Activated naive CD8-positive, alpha-beta T cell treated with anti-CD3 and anti-CD28 coated beads, Interleukin-2, amount 10 ng/mL, durations not matched to agents 7 days and 5 days (primary cell): ENCODE measurements at places on chromosomes 3 and 15. TPM values are rescaled to one million over a fixed set of nuclear protein-coding genes. Genes with fewer than 3 reads are reported as not detected.
A peak's percentile ranks its signal among the peaks of the same experiment; 100 is the strongest.

DNA sequence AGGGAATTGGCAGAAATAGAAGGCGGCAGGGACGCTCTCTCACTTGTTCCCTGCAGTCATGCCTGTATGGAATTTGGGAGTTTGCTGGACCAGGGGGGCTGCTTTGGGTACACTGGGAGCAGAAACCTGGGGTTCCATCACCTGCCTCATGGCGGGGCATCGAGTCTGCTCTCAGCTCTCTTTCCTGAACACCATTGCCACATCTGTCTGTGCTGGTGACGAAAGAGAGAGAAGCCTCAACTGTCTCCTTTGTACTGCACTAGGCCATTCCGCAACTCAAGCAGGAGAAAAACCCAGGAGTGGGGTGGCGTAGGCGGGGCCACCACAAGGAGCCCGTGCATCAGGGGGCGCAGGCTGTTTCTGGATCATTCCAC is 14.0 kb downstream of the TMEM158 start:
- DNase-seq, result no peak

- no peak for DNase-seq
These were observed 65.8 kb upstream of the ZNF148 start for GRCh38 chr3:125440970-125441369.

GPR27 gene
- 0.17 TPM for total RNA-seq

DNA sequence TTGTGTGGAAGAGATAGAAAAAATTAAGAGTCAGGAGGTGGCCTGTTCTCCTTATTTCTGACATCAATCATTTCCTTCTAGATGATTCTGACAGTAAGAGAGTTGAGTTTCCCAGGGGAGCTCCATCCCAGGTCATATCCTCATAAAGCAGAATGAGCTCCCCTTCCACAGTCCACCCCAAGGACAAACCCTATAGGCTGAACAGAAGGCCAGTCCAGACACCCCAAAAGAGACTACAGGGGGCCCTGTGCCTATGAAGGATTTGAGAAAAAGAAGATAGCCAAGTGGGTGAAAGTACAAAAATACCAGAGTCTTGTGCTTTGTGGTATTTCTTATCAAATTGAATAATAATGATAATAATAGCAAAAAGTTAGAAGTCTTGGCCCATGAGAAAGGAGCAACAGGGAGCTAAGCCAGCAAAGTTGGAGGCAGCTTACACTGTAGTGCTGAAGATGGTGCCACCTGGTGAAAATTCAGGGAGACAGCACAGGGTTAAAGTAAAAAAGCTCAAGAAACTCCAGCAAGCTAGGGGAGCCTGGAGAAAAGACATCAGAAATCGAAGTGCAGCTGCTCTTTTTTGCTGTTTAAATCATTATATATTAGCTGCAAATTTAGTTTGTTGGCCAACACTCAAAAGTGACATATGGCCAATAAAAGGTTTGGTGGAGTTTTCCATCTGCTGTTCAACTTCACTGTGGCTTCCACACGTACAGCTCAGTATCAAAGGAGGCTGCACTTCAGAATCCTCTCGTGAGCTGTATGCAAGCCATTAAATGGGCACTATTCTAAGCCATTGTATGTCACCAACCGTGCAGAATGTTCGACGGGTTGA is 35.8 kb upstream of the SLC24A5 start:
- DNase-seq, result no peak

DNA sequence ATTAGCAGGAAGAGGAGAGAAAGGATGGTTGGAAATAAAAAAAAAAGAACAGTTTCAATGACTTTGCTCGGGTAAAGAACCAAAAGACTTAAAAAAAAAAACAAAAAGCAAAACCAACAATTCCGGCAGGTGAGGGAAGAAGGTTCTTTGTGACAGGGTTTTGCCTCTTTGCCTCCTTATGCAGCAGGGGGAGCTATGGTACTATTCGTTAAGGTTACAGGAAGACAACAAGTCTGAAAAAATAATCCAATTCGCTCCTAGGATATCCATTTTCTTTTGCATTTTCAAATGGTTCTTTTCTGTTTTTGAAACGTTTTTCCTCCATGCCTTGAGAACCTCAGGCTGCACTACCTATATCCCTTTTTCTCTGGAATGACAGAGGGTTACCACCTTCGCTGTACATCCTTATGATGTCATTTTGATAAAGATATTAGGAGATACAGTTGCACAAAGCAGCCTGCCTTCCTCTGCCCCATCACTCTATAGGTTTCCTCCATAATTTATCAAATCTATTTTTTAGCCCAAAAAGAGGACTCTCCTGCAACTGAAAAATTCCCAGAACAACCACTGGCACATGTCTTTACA is 55.0 kb downstream of the CFAP20DC start:
- no peak for DNase-seq

RTP3 gene
- not detected for total RNA-seq

GRCh38 chr15:85788771-85789495 is 5.8 kb downstream of the KLHL25 start:
- DNase-seq, result no peak

KCNH8 gene
- not detected for total RNA-seq

CHRNA3 gene
- total RNA-seq, result not detected

MAN2C1 gene
- total RNA-seq, result 232 TPM

DNA sequence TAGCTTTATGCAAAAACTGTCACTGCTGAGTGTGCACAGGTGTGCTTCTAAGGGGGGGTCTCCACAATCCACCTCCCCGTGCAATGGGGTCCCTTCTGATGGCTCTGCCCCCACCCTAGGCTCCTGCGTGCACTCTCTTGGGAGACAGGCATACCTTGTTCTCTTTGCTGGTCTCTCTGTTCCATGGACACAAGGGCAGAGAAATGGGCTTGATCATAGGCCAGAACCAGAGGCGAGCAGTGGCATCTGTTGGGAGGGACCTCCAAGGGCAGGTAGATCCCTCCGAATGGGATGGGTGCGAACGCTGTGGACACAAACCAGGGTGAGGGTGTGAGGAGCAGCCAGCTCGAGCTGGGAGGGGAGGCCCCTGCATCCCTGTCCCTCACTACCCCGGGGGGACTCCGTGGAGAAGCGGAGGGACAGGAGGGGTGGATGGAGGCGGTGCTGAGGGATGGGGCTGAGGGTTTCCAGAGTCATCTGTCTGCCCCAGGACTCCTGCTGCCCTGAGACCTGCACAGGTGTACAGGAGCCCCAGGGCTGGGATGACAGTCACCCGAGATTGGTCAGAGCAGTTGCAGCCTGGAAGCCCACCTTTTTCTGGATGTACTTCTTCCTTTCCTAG is 175.0 kb downstream of the KLF13 start:
- DNase-seq, result no peak

PPP2R3A gene
- total RNA-seq, result 0.17 TPM

DNA sequence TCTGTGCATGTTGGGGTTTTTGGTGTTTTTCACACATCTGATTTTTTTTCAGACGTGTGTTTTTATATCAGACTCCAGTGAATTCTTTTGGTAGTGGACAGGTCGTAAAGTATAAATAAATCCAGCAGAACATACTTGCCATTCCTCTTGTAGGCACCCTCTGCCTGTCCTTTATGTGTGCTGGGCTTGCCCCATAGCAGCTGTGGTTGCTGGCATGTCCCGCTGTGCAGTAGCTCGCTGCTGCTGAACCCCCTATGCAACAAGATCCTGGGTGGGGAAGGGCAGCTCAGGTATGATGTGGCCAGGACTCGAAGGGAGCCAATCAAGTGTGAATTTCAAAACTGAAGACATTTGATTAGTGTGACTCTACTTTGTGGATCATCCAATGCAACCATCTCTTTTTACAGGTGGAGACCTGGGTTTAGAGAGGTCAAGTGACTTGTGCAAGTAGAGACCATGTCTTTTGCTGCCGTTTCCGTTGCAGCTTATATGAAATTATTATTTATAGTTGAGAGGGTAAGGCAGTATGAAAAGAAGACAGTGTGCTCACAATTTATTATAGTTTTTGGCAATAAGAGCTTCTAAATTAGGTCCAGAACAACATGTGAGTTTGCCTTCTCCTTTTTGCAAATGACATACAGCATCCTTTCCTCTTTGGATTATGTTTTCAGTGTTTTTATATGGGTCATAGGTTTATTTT is 350.8 kb upstream of the C2CD4B start:
- no peak for DNase-seq

- DNase-seq, result no peak
These were observed 2.5 kb upstream of the FHIT start for GRCh38 chr3:61253756-61254155.

DNA sequence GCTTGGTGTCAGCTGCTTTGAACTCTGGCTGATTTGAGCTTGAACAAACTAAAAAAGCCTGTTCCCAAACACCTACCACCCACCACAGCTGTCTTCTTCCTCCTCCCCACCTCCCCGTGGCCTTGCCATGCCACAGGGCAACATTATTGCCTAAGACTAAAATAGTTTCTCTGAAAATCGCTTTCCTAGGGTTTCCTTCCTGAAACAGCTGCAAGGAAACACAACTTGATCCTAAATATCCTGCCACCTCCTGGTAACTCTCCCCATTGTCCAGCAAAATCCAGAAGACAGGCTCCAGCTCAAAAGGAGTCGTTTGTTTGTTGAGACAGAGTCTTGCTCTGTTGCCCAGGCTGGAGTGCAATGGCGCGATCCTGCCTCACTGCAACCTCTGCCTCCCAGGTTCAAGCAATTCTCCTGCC is 193.9 kb upstream of the TPM1 start:
- no peak for DNase-seq

DNA sequence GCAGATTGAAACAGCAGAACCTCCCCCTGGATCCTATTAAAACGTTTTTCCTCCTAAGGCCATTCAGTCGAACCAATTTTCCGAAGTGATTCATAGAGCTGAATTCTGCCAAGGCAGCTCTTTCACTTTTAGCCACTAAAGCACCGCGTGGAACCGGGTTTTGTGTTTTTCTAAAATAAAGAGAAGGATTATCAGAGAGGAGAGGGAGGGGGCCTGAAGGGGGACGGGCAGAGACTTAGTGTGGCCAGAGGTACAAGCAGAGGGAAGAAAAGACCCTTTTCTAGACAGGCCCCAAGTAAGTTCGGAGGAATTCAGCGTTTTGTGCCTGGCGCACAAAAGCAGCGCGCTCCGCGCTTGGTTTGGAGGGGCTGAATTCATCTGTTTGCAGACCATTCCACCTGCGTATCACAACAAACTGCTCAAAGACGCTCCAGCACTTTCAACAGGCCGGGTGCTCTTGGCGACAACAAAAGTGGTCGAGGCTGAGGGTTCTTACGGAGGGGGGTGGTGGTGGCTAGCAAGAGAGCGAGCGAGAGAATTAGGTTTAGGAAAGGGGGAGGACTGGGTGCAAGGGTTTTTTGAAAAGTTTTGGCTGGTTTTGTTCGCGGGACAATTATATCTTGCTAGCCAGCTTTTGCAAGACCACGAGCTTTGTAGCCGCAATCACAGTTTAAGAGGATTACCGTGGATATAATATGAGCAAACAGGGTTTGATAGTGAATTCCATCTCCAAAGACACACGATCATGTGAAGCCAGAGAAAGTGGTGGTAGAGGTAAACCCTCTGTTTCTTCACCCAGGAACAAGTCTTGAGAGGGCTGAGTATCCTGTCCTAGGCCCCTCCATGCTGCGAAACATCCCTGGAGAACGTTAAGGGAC is 1.2 kb upstream of the FEZF2 start:
- DNase-seq, result peak; percentile 26

GRCh38 chr3:140391061-140391460 is 286.8 kb upstream of the TRIM42 start:
- DNase-seq, result no peak

- DNase-seq, result no peak
These were observed 30.0 kb downstream of the TARS3 start for GRCh38 chr15:101694261-101694660.

DNA sequence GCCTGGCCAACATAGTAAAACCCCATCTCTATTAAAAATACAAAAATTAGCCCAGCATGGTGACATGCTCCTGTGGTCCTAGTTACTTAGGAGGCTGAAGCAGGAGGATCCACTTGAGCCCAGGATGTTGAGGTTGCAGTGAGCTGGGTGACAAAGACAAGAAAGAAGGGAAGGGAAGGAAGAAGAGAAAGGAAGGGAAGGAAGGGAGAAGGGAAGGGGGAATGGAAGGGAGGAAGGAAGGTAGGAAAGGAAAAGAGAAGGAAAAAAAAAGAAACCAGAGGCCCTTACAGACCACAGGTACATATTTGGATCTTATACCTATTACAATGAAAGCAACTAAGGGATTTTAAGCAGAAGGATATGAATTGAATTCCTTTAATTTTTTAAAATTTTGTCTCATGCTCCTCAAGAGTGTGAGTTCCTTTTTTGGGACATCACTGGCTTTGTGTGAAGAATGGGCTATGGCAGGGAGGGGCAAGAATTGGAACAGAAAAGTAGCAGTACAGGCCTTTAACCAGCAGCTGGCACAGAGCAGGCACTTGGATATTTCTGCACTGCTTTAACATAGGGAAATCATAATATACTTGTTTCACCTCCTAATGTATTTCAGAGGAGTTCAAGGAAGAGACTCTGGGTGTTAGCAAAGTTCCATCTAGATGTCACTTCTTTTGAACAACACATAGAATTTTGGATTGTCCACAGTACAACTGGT is 7.9 kb downstream of the RAB27A start:
- DNase-seq, result no peak

DNA sequence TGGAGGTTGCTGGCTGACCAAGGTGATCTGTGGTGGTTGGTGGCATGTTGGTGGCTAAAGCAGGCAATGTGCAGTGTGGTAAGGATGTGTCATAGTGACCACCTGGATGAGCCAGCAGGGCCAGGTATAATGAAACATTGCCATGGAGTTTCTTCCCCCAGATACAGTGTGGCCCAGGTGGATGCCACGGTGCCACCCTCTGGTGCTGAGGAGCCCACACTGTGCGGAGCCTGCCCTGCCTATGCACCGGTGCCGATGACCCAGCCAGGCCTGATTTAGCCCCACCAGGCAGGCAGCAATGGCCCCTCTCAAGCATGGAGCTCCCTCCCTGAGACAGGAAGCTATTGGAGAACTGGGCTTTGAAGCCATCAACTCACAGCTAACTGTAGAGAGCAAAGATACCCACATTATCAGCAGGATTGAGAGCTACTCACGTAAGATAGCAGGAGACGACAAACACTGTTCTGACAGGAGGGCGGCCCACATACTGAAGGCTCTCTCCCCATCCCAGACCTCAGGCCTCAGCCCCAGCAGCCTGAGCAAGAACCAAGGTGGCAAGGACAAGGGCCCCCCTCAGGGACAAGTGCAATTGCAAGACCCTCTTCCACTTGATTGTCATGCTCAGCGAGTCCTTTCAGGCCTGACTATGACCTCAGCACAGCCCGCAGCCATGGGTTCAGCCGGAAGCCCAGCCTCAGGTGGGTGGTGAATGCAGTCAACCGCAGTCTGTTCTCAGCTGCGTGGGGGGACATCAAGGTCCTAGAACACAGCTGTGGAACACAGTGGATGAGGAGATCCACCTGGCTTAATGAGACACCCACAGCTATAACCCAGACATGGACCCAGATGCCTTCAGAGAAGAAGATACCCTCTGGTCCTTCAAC is 82.8 kb upstream of the CDV3 start:
- peak; percentile 77 for DNase-seq

CCRL2 gene
- 13.5 TPM for total RNA-seq

- DNase-seq, result no peak
These were observed 60.5 kb downstream of the RAB7A start for GRCh38 chr3:128786434-128787020.

DNA sequence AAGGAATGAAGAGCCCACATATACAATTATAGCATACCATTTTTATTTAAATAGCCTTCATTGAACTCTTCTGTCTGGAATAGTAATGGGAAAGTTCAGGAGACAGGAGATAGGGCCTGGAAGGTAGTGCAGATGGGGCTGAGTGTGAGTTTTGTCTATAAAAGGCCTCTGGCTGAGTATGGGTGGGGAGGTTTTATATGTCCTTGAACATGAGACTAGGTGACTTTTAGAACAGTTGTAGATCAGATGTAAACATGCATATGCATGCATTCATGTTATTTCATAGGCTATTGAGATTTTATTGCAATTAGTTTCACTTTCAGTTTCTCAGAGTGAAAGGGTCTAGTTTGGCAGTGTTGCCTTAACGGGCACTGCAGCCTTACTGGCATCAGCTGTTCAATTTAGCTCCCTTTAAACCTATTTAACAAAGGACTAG is 27.1 kb downstream of the CGGBP1 start:
- DNase-seq, result no peak

HEG1 gene
- 49.1 TPM for total RNA-seq

TLNRD1 gene
- total RNA-seq, result 24.0 TPM
